GM10248 (cell line): ENCODE measurements at places on chromosomes 13 and 19.

DNA sequence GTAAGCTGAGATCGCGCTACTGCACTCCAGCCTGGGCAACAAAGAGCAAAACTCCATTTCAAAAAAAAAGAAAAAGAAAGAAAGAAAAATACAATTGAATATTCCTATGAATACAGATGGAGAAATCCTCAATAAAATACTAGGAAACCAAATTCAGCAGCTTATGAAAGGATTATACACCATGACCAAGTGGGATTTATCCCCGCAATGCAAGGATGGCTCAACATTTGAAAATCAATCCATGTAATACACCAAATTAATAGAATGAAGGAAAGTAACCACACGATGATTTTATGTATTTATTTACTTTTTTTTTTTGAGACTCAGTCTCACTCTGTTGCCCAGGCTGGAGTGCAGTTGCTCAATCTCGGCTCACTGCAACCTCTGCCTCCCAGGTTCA, 19.5 kb upstream of the TM6SF2 start:
- DNase-seq: no peak

DNA sequence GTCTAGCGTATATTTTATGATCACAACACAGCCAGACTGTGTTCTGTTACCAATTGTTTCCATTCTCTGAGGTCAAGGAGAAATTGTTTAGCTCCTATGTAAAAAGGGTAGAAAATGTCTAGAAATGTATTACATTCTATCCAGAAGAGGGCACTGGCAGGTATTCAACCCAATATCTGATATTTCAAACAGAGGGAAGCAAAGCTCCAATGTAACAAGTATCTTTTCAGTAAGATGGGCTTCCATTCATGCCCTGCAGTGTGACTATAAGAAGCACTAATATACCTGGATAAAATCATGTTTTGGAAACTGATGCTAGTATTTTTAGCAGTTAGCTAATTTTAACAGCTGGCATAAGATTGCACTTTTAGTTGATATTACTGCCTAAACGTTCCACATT, 312.7 kb downstream of the FGF14 start:
- no peak for DNase-seq

DNA sequence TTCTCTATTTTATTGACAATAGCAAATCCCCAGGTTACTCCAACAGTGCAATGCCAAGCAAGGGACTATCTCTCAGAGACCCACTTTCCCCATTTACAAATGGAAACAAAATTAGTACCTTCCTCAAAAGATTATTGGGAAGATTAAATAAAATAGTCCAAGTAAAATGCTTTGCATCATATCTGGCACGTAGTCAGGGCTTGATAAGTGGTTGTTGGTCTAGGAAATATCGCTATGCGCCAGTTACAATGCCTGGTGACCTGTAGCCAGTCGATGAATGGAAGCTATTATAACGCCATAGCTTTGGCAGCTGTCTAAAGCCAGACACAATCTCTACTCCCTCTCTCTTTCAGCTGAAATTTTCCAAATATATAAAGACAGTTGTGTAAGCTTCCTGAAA, 220.3 kb downstream of the RAP2A start:
- DNase-seq: no peak

DNA sequence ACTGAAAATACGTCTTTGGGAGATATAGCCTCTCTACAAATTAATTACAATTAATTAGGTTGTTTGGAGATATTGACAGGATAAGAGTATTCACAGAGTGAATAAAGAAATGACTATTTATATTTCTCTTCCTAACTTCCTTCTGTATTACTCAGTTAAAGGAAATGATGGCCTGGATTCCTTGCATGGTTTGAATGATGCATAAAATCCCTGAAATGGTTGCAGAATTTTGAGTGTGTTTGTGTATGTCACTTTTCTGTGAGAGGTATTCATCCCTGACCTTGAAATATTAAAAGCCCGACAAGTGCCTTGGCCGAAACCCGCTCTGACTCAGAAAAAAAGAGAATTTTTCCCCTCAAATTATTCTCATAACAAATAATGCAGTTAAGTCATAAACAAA, 90.0 kb downstream of the PDS5B start:
- no peak for DNase-seq

DNA sequence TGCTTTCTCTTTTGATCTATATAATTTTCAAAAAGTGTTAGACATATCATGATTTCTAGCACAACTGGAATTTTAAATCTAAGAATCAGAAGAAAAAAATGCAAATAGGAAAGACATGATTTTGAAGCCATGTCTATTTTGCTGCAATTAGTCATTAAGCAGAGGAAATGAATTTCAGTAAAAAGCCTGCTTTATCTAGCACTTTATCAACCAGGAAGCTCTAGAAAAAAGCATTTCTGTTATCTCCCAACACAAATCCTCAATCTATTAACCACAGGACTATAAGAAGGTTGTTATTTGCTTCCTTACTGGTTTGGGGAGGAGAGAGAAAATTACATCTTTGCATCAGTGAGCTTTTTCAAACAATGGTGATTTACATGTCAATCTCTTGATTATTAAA, 716.7 kb downstream of the DIAPH3 start:
- no peak for DNase-seq

GRCh38 chr13:109985871-109986450, 199.6 kb upstream of the IRS2 start:
- no peak for DNase-seq

DNA sequence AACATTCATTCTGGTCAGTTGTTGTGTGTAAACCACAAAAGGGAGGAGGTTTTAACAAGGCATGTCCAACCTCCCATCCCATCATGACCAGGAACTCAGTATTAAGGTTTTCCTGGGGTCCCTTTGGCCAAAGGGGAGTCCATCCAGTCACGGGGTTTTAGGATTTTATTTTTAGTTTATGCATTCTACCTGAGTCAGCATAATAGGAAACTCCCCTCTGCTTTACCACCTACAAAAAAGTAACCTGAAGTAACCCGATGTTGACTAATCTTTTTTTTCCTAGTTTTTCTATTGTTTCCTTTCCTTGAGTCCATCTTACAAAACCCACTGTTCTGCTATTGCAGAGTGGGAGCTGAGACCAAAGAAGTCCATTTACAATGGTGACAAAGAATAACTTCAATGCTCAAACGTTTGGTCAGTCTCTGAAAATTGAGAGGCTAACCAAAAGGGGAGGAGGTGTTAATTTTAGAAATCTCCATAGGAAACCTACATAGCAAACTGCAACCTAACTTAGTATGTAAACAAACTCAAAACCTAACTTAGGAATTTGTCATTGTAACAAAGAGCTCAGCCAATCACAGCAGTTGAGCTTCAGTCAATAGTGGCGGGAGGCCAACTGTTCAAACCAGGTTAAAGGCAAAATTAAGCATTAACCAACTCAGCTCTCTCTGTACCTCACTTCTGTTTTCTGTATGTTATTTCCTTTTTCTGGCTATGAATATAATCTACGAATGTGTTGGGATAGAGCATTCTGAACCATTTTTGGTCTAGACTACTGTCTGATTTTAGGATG, 1954.1 kb downstream of the PCDH9 start:
- DNase-seq: no peak
